CD14-positive monocyte (primary cell): ENCODE measurements at places on chromosomes 7 and 10. TPM values are rescaled to one million over a fixed set of nuclear protein-coding genes. Genes with fewer than 3 reads are reported as not detected.

DNA sequence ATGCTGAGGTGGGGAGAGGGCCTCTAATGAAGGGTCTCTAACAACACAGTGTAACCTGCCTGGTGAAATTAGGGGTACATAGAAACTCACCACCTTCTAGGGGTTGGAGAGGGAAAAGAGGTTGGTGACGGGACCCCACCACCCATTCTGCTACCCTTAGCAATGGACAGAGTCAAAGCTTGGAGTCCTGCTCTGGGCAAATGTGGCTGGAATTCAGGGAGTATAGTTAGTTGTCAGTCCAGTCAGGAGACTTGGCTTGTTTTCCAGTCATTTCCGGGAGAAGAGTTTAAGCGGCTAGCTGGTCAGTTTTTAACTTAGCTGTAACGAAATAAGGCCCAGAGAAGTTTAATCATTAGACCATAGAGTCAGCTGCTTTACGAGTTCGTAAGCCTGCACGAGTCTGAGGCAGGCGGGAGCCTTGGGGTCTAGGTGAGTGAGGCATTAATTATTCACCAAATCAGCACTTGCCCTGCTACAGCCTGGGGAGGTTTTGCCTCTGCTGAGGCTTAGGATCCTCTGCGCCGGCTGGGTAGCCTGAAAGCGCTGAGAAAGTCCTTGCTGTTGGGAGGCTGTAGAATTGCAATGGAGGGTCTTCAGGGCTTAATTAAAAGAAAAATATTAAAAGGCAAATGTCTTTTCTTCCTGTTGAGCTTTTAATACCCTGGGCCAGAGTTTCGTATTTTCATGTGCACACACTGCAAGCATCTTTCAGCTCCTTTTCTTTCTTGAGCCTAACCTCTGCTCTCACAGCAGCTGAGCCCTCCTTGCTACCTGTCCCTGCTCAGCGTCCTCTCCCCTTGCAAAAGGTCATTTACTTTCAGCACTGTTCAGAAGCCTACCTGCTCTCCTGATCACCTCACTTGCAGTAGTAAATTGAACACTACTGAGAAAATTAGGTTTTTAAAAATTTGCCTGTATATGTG lies 1.5 kb upstream of the LAMB1 start:
- no peak for DNase-seq

- peak; percentile 45 for DNase-seq
These were observed 564.3 kb upstream of the SORCS1 start for GRCh38 chr10:107728807-107729206.

GRCh38 chr7:16747102-16747501 lies 6.5 kb upstream of the TSPAN13 start:
- no peak for DNase-seq

DNA sequence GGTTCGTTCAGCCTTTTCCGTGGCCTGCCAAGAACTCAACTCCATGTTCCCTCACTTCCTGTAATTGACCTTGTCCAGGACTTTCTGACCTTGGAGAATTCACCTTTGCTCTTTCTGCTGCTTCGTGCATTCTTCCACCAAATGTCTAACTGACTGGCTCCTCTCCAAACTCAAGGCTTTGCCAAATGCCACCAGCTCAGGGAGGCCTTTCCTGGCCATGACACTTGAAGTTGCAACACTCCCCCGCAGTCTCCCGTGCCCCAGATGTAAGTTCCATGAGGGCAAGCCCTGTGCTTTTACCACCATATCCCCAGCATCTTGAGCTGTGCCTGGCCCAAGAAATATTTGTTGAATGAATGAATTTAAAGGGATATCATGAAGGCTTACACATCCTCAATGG lies 238.4 kb downstream of the ARHGAP21 start:
- no peak for DNase-seq

DNA sequence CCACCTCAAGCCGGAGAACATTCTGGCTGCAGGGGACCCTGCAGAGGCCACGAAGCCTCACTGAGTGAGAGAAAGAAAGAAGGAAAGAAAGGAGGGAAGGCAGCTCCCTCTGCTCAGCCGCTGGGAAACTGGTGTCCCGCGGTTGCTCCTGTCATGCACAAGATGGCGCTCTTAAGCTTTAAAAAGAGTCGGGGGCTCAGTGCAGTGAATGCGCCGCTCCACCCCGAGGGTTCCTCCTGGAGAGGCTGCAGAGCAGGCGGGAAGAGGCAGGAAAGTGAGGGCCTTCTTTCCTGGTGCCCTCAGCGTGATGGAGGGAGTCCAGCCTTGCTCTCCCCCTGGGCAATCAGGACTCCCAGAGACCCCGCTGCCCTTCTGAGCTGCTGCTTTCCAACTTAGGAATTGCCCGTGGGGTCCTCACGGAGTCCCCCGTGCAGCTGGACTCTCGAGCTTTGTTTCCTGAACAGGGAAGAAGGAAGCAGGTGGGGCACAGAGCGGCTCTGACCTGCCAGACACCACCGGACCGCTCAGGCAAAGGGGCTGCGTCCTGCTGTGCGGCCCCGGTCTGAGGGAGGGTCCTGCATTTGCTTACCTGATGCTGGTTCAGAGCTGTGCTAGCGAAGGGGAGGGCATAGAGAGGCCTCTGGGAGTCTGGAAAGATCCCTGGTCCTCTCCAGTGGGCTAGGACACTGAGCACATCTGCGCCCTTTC lies 141.9 kb upstream of the MKI67 start:
- DNase-seq: no peak

- no peak for DNase-seq
These were observed at the start of gene SFTPA1 for GRCh38 chr10:79610601-79611191. Gene SFTPA1, plus strand, starts transcription at chr10:79610939. Its CDS starts 887 bp downstream, at chr10:79611826.

DNA sequence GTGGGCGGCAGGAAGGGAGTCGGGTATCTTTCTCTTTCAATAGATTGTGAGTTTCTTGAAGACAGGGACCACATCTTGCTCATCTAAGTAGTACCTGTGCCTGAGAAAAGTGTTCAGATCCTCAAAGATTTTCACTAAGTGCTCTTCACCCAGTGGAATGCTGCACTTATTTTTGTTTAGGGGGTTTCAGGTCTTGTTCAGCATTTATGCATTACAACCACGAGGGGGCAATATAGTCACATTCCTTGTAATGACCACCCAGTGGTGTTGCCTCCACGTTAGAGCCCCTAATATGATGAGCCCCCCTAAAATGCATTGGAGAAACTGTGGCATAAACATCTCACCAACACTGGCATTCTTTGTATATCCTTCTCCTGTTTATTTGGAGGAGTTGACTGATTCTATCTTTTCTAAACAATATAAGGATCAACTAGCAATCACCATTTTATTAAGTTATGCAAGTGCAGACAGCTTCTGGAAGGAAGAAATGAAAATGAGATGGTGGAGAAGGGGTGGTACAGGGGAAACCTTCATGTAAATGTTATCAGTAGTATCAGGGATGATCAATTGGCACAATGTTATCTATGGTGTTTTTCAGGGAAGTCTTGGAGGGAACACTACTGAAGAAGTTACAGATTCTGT lies 3.1 kb upstream of the PAPSS2 start:
- DNase-seq: no peak

DNA sequence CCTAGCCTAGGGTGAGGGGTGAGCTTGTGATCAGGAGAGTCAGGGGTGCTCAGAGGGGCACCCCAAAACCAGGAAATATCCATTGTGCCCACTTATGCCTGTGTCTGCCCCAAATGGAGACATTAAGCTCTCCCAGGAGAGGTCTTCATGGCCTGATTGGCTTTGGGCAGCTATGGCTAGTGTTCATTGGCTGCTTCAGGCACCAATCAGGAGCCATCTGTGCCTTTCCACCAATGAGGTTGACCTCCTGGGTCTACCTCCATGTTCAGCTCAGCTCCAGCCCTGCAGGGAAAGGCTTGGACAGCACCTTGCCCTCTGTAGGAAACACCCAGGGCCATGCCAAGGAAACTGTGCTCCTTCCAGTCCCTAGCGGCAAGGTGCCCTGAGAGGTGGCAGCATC lies 23.9 kb upstream of the HSPB1 start:
- peak; percentile 6 for DNase-seq

DNA sequence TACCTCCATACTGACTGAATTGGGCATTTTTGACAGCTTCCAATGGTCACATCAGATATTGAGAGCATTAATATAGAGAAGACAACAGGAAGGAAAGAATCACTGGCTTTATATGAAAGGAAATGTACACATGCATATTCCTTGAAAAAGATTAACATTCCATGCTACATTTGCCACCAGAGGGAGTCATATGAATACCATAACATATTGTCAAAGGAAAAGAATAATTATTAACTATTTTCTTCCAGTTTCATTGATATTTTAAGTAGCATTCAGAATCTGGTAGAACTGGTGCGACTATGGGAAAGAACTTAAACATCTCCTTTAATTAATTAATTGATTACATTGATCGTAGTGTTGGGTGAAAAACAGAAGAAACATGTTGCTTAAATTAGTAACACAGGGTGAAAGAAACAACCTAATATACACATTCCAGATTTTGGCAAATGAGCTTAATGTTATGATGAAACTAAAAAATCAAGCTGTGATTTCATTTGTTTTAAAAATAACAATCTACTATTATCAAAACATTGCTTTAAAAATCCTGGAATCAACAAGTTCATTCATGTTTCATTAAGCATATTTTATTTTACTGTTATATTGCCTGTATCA lies 71.5 kb downstream of the GPR85 start:
- DNase-seq: no peak

DNA sequence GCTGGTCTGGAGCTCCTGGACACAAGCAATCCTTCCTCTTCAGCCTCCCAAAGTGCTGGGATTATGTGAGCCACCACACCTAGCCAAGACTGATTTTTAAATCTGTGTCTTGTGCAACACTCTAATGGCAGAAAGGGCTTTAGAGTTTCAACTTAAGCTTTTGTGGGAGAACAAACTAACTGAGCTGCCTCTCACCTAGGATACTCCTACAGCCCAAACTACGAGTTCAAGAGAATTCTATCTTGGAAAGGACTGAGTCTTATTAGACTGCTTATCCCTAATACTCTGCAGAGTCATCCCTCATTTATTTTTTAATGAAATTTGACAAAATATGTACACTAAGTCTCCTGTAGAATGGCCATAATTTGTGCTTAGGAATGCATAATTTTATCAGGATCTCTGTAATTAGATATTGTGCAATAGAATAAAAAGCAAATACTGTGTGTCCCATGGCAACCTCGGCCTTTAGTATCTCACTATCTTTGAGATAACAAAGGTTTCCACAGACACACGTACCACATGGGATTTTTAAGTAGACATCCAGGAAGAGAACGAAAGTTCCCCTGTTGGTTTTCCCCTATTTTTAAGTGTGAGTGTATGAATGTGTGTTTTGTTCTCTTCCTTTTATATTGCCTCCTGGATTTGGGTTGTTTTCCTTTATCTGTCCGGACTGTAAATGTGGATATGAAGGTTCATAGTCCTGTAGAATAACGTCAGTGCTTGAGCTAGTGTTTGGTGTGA lies 199.4 kb upstream of the TCF7L2 start:
- DNase-seq: no peak

DNA sequence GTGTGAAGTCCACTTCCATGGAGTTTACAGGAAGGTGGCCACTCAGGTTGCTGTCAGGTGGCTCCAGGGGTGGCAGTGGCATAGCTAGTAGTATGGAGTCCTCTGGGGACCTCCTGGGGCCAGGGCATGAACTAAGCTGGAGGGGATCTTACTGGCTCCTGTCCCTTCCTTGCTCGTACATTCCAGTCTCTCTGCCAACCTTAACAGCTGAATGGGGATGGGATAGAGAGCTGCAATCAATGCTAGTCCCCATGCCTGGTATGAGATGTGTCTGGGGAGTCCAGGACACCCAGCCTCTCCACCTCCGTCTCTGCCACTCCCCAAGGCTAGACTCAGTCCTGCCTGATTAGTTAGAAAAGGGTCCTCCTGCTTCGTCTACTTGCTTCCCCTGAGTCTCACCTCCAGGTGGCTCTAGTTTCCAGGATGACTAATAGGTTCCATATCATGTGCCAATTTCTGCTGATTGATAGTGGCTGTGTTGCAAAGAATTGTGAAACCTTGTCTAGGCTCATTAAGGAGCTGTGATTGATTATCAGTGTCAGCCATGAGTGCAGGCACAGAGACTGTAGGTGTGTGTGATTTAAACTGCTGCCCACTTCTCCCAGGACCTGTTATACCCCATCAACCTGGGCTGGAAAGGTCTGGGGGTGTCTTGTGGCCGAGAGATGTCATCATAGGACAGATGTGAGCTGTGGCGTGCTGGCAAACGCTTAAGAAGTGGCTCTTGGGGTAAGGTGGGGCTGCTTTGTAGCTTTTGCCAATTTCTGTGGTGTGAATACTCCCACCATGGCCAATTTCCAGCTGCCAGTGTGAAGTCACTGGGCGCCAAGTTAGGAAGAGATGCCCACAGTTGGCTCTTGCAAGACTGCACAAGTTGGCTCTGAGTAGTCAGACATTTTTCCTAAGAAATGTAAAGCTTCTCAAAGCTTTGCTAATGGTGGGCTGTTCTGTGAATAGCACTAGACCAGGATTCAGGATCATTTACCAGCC lies 59.8 kb downstream of the COL13A1 start:
- DNase-seq: no peak

GRCh38 chr10:37704566-37704965 lies 152.8 kb downstream of the ZNF248 start:
- DNase-seq: no peak

DNA sequence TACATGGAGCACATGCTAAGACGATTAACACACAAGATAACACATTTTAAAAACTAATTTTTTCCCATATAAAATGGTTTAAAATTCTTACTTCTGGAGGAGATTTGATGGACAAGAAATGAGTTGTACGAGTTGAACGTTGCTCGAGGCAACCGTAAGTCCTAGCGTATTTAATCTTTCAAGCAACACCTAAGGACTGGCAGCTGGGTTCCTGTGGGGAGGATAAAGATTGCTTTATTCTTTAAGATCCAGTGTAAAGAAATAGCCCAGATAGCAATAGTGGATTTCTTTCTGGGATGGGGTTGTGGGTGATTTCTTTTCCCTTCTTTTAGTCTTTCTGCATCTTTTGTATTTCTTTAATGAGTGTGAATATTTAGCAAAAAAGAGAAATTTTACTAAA lies 9.8 kb downstream of the TBXAS1 start:
- DNase-seq: no peak

DNA sequence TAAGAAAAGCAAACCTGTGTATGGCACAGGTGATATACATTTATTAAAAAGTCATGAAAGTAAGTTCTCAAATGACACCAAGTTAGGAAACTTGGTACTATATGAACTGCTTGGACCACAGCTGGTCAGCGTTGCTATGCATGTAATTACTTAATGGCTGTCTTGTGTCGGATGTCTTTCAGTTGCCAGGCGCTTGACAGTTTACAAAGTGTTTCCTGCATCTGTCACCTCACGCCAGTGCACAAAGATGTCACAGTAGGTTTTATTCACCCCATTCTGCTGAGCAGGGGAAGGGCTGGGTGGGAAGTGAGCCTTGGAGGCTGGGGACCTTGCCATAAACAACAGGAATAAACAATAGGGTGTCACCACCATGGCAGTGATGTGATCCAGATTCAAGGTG lies 35.8 kb downstream of the ADAM12 start:
- DNase-seq: no peak

HOGA1 gene
- not detected for polyA plus RNA-seq

ADAMTS14 gene
- 0.05 and 0.08 TPM in 2 replicates for polyA plus RNA-seq

CTAGE4 gene
- polyA plus RNA-seq: not detected
